Stimulated activated CD4-positive, alpha-beta T cell treated with anti-CD3 and anti-CD28 coated beads, Interleukin-15, amount 100 ng/mL, for 48 hours (primary cell): ENCODE measurements at places on chromosomes 3 and 15.

DNA sequence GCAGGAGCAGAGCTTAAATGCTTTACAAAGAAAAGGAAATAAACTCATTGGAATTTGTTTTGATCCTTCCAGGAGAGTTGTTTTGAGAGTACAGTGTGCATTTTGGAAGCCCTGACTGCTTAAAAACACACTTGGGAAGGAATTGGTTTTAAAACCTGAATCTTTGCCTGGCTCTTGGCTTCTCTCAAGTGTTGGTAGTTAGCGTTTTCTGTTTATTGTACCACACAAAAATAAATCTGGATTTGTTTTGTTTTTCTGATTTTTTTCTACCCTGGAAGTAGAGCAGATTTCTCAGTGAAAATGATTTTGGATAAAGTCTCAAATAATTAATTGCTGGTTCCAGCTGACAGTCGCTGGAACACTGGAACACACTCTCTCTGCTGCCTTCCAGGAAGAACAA, 90.6 kb downstream of the CHST2 start:
- DNase-seq = no peak

DNA sequence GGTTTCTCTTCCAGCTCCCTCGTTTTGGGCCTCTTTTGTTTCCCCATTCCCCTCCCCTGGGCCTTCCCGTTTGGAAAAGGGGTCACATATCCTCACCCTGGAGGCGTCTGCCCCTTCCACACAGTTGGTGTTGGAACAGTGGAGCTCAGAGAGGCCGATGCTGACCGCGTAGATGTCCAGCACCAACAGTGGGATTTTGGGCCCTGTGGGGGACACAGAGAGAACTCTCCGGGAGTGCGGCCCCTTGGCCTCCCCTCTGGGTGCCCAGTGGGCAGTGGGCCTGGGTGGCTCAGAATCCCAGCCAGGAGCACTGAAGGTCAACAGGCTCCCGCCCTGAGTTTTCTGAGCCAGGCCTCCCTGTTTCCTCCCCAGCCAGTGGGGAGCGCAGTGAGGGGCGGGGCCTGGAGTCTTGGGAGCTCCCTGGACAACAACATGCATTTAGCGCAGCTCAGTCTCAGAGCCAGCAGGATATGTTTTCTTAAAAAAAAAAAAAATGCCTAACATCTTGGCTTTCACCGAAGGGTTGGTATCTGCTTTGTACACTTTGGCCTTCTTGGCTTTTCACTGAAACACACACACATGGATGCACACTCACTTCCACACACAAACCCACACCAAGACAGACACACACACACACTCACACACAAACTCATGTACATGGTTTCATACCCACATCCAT, 670 bp upstream of the ISLR start:
- no peak for DNase-seq

DNA sequence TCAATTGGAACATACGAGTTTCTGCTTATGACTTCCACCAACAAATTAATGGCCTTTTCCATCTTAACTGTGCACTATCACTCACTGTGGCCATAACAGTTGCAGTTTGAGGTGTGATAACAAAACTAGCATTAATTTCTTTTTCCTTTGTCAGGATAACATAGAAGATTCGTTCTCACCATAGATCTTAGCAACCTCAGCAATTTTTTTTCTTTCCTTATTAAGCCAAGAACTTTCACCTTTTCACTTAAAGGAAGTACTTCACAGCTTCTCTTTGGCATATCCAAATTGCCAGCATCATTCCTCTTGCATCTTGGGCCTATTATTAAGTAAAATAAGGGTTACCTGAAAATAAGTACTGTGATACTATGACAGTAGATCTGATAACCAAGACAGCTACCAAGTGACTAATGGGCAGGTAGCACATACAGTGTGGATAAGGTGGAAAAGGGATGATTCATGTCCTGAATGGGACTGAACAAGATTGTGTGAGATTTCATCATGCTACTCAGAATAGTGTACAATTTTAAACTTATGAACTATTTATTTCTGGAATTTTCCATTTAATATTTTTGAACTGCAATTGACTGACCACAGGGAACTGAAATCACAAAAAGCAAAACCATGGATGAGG, 46.6 kb downstream of the CEP70 start:
- no peak for DNase-seq

DNA sequence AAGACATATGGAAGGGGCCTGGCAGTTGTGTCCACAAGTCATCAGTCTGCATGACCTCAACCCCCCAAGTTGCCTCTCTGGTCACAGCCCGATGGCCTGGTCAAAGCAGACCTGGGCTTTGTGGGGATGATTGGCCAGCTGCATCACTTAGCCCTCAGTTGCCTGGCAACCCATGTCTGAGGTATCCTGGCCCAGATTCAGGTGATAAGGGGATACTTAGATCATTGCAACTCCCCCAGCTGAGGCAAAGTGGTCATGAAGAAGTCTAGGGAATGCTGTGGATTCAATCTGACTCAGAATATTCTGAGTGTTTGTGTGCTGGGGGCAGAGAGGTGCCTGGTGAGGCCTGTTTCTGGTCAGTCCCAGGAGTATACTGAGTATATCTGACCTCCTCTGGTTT, 5.0 kb downstream of the GPR156 start:
- no peak for DNase-seq

DNA sequence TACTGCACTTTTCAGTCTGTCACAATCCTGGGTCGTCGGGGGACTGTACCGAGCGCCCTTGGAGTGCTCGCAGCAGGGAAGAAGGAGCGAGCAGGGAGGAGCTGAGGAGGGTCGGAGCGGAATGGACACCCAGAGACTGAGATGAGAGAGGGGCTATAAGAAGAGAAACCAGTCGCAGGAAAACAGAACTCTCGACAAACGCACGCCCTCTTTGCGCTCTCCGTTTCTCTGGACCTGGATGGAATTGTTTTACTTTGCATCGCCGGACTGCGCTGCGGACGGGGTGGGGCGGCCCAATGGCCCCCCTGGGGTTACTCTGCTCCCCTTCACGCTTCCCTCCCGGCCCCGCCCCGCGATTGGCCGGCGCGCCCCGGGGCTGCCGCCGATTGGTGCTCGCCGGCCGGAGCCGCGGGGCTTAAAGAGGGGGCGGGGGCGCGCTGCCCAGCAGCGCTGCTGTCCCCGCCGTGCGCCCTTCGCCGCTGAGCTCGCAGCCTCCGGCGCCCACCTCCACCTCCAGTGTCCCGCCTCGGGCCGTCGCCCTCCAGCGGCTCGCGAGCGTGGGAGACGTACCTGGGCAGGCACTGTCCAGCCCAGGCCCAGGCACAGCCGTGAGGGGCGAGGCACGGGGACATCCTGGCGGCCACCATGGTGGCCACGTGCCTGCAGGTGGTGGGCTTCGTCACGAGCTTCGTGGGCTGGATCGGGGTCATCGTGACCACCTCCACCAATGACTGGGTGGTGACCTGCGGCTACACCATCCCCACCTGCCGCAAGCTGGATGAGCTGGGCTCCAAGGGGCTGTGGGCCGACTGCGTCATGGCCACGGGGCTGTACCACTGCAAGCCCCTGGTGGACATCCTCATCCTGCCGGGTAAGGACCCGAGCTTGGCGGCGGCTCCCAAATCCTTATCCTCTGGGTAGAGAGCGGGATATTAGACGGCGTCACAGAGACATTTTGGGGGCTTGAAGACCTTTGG, at the start of gene CLDN11:
TSS of gene CLDN11 (plus strand) at position 447 of the 977 bp plus-strand sequence. CDS start at position 646, 199 bp downstream.
- DNase-seq = no peak

DNA sequence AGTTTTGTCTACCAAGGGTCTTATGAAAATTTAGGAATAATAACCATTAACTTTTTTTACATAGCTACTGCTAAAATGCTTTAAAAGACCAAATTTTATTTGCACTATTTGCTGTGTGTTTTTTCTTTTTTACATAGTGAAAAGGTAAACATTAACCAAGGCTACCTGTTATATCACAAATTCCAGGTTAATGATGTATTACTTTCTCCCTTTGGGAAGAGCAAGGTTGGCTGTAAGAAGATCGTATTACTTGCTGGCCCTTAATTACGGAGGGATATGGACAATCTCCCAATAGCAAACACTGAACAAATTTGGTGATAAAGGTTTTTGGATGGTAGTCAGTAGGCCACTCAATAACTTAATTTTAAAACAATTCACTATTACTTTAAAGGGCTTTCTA, 22.4 kb downstream of the LRRC58 start:
- DNase-seq = no peak

DNA sequence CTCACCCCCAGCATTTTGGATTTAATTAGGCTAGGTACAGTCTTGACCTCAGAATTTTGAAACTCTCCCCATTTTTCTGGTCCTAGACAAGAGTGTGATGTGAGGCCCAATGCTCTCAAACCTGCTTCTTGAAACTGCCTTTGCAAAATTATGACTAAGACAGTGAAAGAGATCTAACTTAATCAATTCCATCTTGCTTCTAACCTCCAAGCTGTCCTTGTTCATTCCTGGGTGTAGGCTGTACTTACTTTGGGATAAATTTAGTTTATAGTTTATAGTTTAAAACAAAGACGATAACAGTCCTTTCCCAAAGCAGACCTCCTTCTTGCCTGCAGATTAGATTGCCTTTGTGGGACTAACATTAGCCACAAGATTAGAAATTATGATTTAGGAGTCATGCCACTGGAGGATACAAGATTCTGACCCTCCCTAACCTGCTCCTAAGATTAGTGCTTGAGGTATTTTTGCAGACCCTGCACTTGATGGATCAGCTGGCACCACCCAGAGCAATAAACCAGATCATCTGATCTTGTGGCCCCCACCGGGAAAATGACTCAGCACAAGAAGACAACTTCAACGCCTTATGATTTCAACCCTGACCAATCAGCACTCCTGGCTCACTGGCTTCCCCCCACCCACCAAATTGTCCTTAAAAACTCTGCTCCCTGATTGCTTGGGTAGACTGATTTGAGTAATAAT, 59.6 kb downstream of the CD200R1L start:
- no peak for DNase-seq

DNA sequence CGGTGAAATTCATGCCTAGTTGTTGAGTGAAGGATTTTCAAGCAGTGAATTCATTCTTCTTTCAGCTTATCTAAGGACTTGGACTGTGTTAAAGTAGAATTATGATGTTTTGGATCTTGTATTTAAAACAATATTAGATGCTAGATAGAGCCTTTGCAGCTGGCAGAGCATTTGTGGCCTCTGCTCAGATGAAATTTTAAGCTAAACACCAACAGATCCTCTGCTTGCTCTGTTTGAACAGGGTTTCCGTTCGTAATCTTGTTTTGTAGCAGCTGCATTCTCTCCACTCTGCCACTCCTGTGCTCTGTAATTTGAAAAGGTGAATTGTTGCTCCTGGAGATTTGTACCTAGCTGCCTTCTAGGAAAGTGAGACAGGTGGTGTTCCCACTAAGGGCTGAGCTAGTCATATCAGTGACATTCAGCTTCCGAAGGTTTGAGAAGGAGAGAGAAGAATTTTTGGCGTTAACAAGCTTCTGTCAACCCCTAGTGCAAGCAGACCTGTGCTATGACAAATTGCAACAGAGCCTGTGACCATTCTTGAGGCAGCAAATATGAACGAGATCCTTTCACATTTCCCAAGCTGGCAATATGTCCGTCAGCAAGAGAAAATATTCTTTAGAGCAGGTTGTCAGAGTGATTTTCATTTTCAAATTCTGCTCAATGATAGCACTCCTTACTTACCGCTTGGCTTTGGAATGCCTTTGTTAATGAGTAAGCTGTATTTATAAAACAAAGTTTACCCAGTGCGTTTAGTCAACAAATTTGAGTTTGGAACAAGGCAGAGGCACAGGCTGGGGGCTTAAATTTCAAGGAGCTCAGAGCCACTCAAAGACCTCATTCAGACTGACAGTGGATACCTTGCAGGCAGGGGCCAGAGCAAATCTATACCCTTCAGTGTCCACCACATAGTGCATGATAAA, 5.3 kb downstream of the CHST2 start:
- no peak for DNase-seq

- no peak for DNase-seq
Observed at GRCh38 chr3:13577181-13578121, 28.5 kb downstream of the FBLN2 start.

DNA sequence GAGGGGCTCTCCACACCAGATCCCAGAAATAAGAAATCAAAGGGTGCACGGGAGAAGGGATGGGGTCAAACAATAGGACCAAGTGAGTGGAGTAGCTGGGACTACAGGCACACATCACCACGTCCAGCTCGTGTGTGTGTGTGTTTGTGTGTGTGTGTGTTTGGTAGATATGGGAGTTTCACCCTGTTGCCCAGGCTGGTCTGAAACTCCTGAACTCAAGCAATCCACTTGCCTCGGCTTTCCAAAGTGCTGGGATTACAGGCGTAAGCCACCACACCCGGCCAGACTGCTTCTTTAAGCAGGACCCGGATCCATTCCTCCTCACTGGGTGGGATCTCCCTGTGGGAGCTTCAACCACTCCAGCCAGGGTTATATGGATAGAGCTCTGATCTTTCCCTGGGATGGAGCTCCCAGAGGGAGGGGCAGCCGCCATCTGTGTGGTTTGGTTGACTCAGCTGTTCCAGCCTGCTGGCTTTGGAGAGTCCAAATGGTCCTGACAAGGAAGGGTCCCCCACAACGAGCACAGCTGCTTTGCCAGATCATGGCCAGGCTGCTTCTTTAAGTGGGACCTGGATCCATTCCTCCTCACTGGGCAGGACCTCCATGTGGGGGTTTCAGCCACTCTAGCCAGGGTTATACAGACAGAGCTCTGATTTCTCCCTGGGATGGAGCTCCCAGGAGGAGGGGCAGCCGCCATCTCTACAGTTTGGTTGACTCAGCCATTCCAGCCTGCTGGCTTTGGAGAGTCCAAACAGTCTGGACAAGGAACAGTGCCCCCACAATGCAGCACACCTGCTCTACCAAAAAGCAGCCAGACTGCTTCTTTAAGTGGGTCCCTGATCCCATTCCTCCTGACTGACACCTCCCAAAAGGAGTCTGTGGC, 9.1 kb upstream of the AVEN start:
- no peak for DNase-seq

- DNase-seq = no peak
Observed at GRCh38 chr15:28919679-28920655, 34.2 kb downstream of the APBA2 start.

DNA sequence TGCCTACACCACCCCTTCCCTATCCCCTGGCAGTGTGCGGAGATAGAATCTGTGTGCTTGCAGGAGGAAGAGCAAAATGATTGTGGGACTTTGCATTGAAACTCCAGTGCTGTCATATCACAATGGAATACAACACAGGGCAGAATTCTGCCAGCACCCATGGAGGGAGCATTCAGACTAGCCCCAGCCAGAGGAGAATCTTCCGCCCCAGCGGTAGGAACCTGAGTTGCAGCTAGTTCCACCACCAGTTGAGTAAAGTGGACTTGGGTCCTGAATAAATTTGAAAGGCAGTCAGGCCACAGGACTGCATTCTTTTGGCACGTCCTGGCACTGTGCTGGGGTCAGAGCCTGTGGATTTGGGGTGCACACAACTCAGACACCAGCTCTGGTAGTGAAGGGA, 27.5 kb downstream of the NCBP2 start:
- no peak for DNase-seq
